ENCODE measurements at places on chromosomes 6 and 20.

- DNase-seq: no peak
Observed at GRCh38 chr6:802701-803100, 109.8 kb upstream of the EXOC2 start.

GRCh38 chr6:14499841-14500240 is 382.3 kb downstream of the CD83 start:
- DNase-seq: no peak

DNA sequence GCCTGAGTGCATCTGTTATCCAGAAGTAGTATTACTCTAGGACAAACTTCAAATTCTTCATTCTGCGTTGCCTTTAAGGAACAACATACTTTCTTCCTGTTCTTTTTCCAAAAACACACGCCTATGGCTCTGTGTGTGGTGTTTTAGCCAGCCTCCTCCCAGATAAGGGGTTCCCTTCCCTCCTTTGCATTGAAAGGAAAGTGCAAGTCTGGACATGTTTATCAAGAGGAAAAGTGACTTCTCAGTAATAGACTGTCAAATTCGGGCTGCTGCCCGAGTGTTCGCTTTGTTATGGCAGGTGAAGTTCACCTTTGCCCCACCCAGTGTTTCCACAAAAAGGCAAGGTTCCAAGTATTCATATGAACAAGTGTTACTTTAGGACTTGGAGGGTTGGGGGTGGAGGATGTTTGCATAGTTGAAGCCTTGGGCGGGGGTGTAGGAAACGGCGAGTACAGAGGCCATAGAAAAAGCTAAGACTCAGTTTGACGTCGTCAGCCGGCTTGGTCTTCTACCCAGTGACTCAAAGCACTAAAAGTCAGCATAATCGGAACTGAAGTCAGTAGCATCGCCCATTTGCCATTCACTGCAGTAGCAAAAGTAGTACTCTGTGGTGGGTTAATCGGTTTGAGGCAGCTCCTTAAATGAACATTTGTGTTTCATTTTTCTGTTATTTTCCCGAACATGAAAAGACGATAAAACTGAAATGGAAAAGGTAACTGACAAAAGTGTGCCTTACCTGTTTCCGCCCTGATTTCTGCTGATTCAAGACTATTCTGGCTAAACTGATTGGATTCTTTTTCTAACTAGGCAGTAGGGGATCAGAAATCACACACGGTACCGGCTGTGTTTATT is 12.5 kb downstream of the PRDM1 start:
- no peak for DNase-seq

DNA sequence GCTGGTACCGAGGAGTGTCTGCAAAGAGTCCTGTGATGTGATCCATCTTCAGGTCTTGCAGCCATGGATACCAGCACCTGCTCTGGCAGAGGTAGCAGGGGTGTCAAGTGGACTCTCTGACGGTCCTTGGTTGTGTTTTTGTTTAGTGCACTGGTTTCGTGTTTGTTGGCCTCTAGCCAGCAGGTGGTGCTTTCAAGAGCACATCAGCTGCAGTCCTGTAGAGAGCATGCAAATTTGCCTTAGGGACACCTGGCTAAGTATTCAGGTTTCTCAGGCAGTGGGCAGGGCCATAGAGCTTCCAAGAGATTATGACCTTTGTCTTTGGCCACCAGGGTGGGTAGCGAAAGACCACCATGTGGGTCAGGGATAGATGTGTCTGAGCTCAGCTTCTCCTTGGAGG is 14.5 kb upstream of the RGS17 start:
- no peak for DNase-seq

DNA sequence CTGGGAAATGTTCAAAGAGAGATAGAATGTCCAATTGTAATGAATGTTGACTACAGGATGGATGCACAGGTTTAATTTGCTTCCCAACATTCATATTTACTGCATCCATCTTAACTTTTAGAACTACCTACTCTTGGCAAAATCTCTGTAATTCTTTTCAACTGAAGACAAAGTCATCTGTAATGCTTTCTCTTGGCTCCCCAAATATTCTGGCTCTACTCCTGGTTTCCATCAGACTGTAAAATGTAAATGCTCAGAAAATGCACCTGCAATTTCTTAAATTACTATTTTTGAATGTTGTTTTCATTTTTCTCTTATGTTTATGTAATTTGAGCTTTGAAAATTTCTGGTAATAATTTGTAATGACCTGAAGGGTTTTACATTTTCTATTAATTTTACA is 480.8 kb upstream of the IMPG1 start:
- DNase-seq: no peak

- DNase-seq: peak; percentile 18
Observed at GRCh38 chr6:151765444-151765886, 42.0 kb upstream of the ESR1 start.

DNA sequence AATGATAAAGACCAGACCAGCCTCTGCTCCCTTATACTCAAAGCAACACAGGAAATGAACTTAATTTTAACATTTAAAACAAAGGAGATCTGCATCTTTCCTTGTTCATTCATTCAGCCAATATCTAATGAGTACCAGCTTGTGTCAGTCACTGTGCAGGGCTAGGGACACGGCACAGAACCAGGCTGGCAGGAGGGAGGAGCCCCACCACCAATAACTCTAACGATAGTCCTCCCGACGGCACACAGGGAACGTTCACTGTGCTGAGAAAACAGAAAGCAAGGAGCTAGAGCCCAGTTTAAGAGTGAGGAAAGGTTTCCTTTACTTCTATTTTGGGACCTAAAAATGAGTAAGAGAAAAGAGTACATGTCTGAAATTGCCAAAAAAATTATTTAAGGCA is 9.9 kb downstream of the ETV7 start:
- DNase-seq: no peak

DNA sequence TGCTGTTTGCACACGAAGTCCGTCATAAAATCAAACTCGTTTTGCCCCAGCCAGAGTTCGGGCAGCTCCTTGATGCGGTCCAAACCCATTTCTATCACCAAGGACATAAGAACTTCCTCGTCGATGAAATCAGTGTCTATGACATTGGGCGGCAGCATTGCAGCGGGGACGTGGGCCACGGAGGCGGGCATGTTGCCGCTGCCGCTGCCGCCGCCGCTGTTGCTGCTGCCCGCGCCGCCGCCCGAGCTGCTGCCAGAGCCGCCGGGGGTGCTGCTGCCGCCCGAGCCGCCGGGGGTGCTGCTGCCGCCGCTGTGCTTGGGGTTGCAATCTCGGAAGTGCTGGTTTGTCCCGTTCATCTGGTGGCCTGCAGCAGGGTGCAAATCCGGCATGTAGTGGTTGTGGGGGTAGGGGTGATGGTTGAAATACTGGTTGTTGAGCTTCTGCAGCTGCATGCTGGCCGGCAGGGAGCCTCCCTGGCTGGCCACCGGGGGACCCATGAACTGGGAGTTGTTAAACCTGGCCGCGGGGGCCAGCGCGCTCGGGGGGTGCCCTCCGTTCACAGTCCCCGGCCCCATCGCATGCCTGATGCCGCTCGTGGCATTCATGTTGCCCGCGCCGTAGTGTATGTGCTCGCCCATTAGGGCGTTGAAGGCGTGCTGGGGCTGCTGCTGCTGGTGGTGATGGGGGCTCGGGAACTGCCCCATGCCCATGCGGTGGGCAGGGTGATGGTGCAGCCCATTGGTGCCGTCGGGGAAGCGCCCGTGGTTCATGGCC is 1.1 kb downstream of the CITED2 start:
- DNase-seq: no peak

DNA sequence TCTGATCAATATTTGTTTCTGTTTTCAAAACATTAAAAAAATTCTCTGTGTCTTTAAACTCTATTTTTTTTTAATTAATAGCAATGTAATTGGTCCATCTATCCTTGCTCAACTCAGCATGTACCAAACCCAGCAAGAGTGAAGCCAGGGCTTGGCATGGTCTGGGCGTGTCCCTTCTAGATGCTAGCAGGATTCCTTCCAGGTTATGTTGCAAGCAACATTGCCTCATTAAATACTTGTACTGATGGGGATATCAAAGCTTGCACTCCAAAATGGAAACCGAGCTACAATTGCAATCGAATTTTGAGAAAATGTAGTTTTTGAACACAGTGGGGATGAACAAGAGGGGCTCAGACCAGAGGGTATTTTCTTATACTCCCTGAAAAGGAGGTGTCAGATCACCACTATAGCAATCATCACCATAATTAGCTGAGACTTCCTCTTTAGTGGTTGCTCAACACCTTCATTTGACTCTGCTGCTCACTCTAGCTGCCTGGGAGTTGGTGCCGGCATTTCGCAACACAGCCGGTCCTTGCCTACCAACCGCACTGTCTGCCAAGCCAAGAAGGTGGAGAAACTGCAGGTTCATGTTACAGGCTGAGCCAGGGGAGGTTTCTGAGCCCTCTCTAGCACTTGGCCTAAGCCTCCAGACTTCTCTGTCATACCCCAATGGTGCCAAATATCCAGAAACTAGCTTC is 67.8 kb upstream of the RALGAPA2 start:
- no peak for DNase-seq

GRCh38 chr6:32610682-32611296 is 21.1 kb upstream of the HLA-DRB1 start:
- no peak for DNase-seq

DNA sequence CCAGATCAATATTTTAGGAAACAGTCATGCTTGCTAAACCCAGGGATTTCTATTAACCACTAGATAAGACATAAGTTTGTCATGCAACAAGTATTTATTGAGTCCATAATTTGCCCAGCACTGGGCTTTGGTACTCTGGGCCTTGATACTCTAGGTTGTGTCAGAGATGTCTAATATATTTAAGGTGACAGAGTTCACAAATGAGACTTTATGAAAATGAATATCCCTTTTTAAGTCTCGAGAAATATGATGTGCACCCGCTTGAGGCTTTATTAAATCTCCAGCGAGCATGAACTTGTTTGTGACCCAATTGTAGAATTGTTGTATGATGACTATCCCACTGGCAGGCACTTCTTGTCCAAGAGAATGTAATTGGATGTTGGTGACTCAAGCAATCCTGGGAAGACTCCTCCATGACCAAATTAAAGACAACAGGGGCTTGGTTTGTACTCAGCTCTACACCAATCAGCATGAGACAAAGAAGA is 109.2 kb downstream of the ESR1 start:
- DNase-seq: no peak

DNA sequence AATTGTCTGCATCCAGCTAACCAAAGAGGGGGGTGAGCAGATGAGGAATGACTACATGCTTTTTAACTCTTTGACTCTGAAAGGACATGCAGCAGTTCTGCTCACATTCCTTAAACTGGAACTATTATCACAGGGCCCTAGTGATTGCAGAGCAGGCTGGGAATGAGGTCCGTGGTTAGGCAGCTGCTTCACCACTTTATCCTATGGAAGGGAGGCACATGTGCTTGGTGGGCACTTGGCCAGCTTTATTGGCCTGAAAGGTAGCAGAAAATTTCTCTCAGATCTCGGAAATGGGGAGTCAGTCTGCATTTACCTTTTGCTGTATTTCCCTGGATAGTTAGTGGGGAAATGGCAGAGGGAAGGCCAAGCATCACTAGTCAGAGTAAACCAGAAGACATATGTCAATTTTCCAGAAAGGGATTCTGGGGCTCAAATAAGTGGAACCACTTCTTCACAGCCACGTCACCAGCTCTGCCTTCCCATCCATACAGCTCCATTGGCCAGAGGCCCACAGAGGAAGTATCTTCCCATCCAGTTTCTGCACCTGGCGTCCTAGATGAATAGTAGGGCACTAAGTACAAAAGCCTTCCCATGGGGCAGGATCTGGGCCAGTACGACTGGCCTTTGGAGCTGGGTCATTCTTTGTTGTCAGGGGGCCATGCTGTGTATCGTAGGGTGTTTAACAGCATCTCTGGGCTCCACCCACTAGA is 444.8 kb downstream of the PTPRT start:
- no peak for DNase-seq
